ENCODE measurements at places on chromosomes 5 and 9.

GRCh38 chr5:3600106-3601060 is 4.8 kb downstream of the IRX1 start:
- DNase-seq, result peak; percentile 79

- no peak for DNase-seq
Observed at GRCh38 chr5:5198815-5199214, 58.7 kb downstream of the ADAMTS16 start.

- DNase-seq, result no peak
Observed at GRCh38 chr5:39668980-39669379, 244.2 kb upstream of the DAB2 start.

DNA sequence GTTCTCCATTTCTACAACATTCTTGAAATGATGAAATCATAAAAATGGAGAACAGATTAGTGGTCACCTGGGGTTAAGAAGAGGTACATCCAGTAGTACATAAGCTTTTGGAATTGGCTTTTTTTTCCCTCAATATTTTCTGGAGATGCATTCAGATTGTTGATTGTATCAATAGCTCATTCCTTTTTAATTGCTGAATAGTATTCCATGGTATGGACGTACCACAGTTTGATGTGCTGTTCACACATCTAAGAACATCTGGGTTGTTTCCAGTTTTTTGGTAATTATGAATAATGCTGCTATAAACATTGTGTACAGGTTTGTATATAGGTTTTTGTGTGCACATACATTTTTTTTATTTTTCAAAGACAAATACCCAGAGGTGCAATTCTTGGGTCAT is 130.0 kb downstream of the PPP2R2B start:
- DNase-seq, result no peak

DNA sequence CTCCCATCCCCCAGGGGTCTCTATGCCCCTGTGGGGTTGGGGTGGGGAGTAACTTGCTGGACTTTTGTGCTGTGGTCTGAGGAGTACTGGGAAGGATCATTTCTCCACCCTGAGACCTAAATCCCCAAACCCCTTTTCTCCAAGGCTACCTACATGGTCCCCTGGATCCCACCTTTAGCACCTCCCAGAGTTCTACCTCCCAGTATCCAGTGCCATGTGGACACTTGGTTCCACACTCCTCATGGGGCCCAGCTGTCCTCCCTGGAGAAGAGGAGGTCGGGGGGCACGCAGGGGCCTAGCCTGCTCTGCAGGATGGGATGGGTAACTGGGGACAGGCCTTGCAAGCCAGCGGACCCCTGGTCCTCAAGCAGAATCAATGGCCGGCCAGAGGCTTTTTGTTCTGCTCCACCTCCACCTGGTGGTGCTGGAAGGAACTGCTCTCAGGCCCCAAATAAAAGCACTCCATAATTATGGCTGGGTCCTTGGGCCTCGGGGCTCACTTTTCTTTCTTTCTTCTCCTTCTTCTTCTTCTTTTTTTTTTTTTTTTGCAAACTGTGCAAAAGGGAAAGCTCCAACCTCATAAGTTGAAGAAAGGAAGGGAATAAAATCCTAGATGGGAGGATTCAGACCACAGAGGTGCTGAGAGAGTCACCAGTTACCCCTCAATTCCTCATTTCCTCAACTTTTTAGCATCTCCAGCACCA is 68.4 kb downstream of the PSD2 start:
- peak; percentile 88 for DNase-seq

DNA sequence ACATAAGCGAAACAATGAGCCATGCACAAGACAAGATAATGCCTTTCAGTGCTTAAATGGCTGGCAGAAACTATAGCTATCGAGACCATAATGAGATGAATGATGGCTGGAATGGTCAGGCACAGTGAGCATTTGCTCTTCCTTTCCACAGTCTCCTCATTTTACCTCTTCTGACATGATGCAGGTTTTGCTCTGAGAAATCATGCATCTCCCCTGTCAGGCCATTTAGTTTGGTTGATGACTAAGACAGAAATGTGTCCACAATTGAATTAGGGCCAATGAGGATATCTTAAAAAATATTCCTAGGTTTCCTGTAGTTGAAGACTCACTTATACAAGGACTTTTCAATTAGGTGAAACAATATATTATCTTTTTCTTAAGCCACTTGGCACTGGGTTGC is 475.1 kb downstream of the TMEM232 start:
- DNase-seq, result no peak

- DNase-seq, result peak; percentile 35
Observed at GRCh38 chr5:130168211-130168610, 263.9 kb downstream of the CHSY3 start.

GRCh38 chr5:14032918-14033317 is 88.4 kb upstream of the DNAH5 start:
- no peak for DNase-seq

GRCh38 chr9:113542741-113543140 is 79.2 kb downstream of the RGS3 start:
- DNase-seq, result no peak

GRCh38 chr5:159106193-159106568 is 6.5 kb upstream of the EBF1 start:
- DNase-seq, result no peak

- no peak for DNase-seq
Observed at GRCh38 chr9:135356796-135357195, 122.8 kb upstream of the PPP1R26 start.

- no peak for DNase-seq
Observed at GRCh38 chr9:4826417-4827166, 33.8 kb downstream of the RCL1 start.

- DNase-seq, result no peak
Observed at GRCh38 chr5:124519396-124519795, 227.0 kb downstream of the ZNF608 start.

DNA sequence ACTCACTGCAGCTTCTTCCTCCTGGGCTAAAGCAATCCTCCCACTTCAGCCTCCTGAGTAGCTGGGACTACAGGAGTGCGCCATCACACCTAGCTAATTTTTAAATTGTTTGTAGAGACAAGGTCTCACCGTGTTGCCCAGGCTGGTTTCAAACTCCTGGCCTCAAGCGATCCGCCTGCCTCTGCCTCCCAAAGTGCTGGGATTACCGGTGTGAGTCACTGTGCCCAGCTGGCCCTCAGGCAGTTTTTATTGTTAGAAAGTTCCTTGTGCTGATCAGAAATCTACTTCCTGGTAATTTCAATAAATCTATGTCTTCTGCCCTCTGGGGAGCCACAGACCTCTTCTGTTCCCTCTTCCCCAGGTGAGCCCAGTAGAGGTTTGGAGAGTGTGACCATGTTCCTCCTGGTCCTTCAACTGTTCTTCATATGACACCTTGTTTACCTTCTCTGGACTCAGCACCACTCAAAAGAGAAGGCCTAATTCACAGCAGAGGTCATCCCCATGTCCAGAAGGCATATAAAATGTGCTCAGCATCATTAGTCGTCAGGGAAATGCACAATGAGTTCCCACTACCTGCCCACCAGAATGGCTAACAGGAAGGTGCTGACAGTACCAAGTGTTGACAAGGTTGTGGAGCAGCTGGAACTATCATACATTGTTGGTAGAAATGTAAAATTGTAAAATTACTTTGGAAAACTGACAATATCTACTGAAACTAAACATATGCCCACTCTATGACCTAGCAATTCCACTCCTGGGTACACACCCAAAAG is 10.4 kb downstream of the TMOD1 start:
- DNase-seq, result no peak

GRCh38 chr5:59346982-59347381 is 546.5 kb downstream of the PDE4D start:
- DNase-seq, result no peak

DNA sequence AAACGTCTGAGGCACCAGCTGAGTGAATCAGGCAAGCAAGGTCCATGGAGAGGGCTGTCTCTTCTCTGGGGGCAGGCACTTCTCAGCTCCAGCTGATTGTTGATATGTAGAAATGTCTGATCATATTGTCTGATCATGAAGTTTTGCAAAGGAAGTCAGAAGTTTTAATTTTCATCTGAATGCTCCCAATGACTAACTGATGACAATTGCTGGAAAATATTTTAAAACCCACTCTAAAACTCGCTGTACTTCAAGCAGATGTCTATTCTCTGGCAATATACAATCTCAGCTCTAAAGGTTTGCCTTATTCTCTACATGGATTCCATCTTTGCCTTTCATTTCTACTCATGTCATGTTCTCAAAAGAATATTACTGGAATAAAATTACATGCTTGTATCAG is 12.7 kb downstream of the PLK2 start:
- no peak for DNase-seq

DNA sequence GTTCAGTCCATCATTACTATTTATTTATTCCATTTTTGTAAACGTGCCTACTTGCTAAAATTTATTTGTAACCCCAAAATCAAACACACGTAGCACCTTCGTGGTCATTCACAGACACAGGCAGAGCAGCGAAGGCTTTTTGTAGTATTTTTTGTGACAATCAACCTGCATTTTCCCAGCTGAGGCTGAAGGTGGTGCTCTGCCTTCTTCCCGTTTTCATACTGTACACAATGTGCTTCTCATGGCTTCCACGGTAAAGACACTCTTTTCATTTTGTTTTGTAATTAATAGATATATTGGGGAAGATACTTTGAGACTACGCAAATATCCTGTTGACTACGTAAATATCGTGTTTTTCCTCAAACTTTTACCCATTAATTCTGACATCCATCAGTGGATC is 19.4 kb downstream of the DAP start:
- DNase-seq, result no peak

- no peak for DNase-seq
Observed at GRCh38 chr5:113112435-113112834, 135.8 kb downstream of the DCP2 start.

DNA sequence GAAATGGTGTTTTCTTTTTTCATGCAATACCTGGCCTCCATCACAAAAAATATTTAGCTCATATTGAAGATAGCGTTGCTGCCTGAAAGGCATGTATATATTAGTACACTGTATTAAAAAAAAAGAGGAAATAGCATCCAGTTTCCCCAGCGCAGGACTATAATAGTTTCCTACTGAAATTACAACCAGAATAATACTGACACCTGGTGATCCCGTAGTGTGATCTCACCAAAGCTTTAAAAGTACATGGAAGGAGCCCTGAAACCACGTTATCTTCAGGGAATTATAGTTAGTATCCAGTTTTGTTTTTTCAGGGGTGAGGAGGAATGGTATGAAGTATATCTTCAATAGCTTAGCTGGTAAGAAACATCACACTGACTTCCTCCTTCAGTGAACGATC is 264.9 kb downstream of the CD180 start:
- no peak for DNase-seq

DNA sequence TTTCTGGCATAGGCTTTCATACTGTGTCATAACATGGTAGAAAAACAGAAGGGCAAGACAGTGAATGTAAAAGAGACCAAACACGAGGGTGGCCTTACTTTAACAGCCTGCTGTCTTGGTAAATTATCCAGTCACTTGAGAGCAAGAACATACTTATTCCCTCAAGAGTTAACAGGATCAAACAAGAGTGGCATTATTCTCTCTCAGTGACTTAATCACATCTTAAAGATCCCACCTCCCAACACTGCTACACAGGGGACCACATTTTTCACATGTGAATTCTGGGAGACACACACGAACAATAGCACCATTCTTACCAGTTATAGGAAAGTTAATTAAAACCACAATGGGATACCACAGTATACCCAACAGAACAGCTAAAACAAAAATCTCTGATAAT is 898.0 kb upstream of the C9orf72 start:
- no peak for DNase-seq

- DNase-seq, result peak; percentile 89
Observed at GRCh38 chr5:177473443-177474001, at the start of gene DBN1. Gene DBN1 (minus strand): TSS chr5:177473634. CDS start chr5:177473521, 113 bp downstream.

- no peak for DNase-seq
Observed at GRCh38 chr5:68222310-68222709, 6.8 kb downstream of the PIK3R1 start.

DNA sequence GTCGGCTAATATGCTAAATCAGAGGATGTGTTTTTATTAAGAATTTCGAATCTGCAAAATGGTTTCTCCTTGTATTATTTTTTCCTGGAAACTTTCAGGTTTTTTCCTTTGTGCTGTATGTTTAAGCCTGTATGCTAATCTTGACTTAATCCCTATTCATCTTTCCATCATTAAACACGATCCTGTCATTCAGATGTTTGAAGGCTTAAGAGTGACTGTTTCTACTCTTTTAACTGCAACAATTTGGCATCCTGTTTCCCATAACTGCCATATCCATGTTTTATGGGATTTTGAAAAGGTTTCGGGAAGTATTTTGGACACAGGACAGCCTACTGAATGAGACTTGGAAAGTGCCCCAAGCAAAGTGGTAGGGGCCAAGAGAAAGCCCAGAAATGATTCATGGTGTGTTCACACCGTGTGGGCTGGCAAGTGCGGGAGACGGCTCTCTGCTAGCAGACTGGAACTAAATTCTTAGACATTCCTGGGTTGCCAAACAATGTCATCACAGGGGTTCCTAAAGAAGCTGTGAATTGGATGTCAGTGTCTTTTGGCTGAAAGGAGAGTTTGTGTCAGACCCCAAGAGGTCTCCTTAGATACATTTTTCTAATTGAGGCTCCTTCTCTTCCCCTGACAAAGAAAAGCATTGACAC is 125.4 kb upstream of the ADAMTS16 start:
- peak; percentile 8 for DNase-seq

- DNase-seq, result no peak
Observed at GRCh38 chr5:153084511-153084910, 406.0 kb upstream of the GRIA1 start.

- DNase-seq, result no peak
Observed at GRCh38 chr5:118705959-118706667, 282.2 kb downstream of the DTWD2 start.

DNA sequence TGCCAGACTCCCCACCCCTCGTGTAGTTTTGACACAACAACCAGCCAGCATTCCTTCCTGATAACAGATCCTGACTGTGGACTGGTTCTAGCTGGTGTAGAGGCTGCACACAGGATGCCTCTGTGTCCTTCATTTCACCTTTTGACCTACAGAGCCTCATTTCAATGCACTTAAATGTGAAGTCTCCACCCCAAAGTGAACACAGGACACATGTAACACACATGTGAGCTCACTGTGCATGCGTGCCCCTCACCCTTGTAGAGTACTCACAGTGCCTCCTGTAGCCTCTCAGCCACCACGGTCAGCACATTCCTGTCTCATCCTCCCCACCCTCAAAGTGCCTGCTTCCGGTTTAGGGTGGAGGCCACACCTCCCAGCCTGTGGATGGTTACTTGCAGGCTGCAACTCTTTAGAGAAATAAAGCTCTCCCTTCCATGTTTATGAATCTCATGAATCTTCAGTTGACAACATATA is 11.6 kb upstream of the NKD2 start:
- no peak for DNase-seq

GRCh38 chr9:89802781-89803355 is 198.1 kb downstream of the GADD45G start:
- peak; percentile 75 for DNase-seq

DNA sequence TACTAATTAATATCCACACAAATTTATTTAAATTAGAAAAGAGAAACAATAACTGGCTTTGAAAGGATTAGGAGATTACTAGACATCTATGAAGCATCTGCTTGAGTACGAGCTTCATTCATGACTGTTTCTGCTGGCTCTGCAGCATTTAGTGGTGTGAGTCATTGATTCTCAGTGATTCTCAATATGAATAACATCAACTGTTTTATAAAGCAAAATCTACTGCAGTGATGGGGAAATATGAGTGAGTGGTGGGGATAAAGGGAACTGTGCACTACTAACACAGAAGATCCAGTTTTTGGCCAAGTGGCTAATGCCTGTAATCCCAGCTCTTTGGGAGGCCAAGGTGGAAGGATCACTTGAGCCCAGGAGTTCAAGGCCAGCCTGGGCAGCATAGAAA is 8.4 kb downstream of the FNBP1 start:
- DNase-seq, result no peak
